ENCODE measurements at places on chromosomes 2 and 18.

- DNase-seq = no peak
Measured at GRCh38 chr2:9818097-9818496, 25.2 kb upstream of the TAF1B start.

- no peak for DNase-seq
Measured at GRCh38 chr2:211251016-211251415, 694.6 kb downstream of the CPS1 start.

DNA sequence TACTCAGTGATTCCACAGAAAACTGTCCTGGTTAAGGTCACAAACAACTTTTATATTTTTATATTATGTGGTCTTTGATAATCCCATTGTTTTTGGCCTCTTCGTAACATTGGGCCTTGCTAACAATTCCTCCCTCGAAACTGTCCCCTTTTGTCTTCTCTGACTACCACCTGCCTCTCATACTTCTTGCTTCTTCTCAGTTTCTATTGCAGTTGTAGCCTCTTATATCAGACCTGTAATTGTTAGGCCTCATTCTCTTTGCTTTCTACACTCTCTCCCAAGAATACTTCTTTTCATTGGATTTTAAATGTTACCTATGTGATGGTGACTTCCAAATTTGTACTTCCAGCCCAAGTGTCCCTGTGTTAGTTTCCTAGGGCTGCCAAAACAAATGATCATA lies 44.7 kb downstream of the MC4R start:
- DNase-seq = no peak

DNA sequence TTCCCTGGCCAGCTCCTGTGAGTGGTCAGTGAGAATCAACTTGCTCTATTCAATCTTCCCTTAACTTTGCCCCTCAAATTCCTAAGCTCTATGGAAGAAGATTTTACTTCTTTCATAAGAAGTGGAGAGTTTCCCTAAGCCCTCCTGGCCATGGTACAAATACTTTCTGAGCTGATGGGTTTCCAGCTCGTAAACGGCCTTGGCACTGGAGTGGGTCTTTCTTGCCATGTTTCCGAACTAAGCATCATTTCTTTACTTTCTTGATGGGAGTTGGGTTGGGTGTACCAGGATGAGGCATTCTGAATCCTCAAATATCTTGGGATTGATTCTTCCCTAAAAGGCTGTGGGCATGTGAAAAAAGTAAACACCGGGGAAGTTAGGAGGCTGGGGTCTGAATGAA lies 72.5 kb downstream of the ACKR3 start:
- no peak for DNase-seq

DNA sequence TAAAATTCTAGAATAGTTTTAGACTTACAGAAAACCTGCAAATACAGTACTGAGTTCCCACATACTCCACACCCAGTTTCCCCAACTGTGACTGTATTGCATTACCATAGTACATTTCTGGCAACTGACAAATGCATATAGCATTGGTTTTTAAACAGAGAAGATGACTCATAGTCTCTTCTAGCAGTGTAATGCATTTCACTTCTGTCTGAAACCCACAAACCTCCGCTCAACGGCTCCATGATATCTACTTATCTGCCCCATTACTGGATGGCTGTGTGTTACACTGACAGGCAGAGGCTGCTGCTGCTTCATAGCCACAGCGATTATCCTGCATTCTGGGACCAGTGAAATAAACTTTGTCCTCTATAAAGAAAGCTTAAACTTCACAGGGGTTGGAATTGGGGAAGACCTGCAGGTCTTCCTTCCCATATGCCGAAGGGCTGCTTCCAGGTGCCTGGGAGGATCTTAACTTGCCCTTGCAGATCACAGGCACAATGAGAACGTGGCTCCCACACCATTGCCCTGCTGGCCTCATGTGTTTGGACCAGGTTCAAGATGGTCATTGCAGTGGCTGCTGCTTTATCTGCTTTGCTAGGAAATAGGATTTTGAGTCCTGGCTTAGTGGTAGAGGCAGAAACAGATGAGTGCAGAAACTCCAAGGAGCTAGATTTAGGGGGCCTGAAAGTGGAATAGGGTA lies 742.6 kb upstream of the HS6ST1 start:
- no peak for DNase-seq

GRCh38 chr18:44025421-44025820 lies 655.3 kb upstream of the SETBP1 start:
- no peak for DNase-seq

- peak; percentile 92 for DNase-seq
Measured at GRCh38 chr2:20578895-20579825, 71.7 kb downstream of the HS1BP3 start.

- DNase-seq = no peak
Measured at GRCh38 chr2:216030216-216030615, 16.9 kb upstream of the MREG start.

GRCh38 chr2:85591563-85591962 lies 4.0 kb upstream of the RNF181 start:
- DNase-seq = no peak

DNA sequence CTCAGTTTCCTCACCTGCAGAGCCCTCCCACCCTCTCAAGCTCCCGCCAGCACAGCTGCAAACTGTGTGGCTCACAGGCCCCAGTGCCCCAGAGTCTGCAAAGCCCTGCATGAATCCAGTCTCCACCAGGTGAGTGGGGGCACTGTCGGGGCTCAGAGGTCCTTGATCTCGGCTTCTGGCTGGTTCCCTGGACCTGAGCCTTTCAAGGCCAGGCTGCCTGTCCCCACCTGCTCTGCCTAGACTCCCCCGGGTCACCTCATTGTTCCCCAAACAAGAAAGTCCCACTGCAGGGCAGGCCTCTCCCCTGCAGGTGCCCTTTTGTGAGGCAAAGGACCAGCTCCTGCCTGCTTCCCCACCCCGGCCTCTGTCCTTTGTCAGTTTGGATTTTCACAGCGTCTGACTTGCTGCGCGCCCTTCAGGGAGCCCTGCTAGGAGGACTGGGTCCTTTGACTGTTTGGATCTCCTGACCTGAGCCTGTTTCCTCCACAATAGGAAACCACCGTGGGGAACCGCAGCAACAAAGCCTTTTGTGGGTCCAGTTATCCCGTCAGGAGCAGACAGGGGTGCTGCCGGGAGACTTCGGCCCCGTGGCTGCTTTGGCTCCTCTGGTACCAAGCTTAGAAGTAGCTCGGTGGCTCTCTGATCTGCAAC lies 200.5 kb upstream of the HDAC4 start:
- peak; percentile 7 for DNase-seq

- no peak for DNase-seq
Measured at GRCh38 chr2:111208639-111209038, 87.9 kb downstream of the BCL2L11 start.

GRCh38 chr2:146821836-146822316 lies 1023.0 kb upstream of the ACVR2A start:
- peak; percentile 45 for DNase-seq

GRCh38 chr2:240507060-240507777 lies 50.6 kb downstream of the ANKMY1 start:
- DNase-seq = no peak

DNA sequence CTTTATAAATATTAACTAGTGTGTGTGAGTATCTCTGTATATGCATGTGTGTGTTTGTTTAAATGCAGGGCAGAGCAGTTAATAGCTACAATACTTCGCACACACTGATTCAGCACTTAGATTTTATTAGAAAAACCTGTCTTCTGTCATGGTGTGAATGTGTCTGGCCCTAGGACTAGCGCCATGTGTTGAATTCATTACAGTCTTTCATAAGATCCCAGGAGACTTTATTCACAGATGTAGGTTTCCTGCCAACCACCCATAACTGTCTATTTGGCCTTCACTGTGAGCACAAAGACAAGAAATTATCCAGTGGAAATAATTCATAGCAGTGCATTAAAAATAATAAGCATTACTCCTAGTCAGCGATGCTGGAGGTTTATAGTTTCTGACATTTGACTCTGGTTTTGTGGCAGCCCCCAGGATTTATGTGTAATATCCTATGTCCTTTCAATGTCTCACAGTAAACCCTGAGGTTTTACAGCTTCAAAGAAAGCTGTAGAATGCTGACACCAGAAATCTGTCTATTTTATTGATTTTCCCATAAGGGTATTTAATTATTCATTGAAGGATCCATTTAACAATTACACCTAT lies 93.9 kb downstream of the ZNF804A start:
- no peak for DNase-seq

DNA sequence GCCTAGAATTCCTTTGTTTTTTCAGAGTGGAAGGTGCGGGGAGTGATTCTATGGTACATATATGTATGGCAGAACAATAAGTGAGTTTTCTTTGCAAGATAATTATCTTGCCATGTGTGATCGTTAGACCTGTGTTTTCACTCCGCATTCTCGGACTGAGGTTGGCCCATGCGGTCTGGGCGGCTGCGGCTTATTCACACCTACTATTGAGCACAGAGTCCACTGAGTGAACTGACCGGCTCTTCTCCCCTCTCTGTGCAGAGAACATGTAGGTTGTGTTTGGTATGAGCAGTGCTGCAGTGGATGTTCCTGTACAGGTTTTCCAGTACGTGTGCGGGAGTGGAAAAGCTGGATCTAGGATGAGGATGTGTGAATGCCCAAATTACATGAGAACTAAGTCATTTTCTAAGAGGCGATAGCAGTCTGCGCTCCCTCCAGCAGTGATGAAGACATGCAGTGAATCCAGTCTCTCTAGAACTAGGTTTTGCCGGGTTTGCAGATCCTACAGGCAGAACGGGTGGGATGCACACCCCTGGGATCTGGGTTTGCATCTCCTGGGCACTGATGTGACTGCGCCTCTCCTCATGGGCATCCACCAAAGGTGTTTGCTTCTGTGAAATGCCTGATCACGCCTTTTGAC lies 27.1 kb downstream of the MTERF4 start:
- no peak for DNase-seq

Data from AG20443 (cell line).